AML-193 (cell line): ENCODE measurements at places on chromosomes 16 and 17.
A peak's percentile ranks its signal among the peaks of the same experiment; 100 is the strongest.

GRCh38 chr17:68753985-68754769 is 153.0 kb upstream of the FAM20A start:
- DNase-seq = no peak

- DNase-seq = no peak
Observed at GRCh38 chr17:81912441-81913309, 1.5 kb upstream of the PCYT2 start.

DNA sequence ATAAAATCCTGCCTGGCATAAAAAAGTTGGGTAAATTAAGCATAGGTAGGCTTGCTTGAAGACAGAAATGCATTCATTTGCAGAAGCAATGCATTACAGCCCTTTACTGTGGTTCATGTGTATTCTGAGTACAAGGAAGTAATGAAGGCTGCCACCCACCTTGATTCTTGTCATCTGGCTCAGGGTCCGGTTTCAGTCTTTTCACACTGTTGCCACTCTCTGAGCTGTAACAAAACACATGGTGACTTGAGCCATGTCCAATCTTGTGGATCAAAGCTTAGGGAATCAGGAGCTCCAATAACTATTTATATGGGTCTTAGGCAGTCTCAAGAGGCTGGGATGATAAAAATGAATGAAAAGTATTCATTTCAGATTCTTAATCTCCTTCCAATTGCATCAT is 22.0 kb downstream of the PSME3IP1 start:
- DNase-seq = no peak

GRCh38 chr17:82668631-82669099 is 20.4 kb upstream of the WDR45B start:
- peak; percentile 61 for DNase-seq

GRCh38 chr17:34400301-34400931 is 37.4 kb upstream of the CCL1 start:
- no peak for DNase-seq

DNA sequence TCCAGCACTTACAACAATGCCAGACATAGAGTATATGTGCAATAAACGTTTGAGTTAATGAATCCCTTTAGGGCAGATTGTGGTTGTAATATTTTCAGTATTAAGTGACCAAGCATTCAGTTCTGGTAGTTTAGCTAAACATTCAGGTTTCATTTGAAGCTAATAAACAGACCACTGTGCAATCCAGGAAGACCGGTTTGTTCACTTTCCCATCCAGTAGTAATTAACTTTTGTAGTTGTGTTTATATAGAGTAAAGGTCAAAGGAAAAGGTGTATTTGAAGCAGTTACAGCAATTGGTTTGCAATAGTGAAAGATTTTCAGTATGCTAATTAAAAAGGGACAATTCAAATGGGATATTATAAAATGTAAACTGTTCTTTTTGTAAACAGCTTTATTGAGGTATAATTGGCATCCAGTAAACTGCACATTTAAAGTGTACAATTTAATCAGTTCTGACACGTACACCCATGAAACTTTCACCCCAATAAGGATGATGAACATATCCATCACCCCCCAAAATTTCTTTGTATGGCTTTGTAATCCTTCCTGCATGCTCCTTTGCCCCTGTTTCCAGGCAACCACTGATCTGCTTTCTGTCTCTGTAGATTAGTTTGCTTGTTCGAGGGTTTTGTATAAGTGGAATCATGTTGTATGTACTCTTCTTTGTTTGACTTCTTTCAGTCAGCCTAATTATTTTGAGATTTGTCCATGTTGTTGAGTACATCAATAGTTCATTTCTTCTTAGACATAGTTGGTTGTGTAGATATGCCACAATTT is 26.3 kb downstream of the MRTFB start:
- no peak for DNase-seq

- no peak for DNase-seq
Observed at GRCh38 chr17:54813896-54814295, 86.8 kb upstream of the TOM1L1 start.

DNA sequence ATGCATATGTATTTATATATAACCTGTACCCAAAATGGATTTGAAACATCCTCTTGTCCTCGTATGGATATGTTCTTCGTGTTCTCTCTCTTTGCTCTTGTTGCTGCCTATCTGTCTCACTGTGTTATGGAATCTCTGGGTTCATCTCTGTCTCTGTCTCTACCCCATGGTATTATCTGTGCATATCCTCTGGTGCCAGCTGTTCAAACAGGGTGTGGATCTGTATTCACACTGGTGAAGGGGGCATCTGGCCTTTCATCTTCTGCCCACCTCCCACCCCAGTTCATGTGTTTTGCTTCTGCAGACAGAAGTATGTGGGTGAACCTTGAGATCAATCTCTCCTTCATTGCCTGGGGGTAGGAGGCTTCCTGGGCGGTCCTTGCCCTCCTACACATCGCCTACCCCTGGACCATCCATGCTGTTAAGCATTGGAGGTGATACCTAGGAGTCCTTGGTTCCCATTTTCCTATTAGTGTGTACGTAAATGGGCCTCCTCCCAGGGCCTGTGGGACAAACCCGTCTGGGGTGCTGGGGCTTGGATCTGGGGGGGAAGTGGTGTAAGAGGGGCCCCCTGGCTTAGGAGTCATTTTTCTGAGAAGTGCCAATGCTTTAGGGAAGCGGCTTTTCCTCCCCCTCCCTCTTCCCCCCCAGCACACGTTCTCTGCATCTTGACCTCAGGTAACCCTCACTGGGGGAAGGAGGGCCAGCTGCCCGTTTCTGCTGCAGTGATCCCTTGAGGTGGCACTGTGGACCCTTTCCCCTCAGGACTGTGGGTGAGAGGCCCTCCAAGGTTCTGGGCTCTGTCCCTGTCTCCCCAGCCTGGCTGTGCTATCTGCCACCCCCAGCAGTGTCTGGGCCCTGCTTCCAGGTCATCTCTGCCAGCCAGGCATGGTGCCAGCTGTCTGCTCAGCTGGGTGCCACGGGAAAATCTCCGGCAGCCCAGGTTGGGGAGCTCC is 21.1 kb downstream of the RARA start:
- DNase-seq = peak; percentile 86

DNA sequence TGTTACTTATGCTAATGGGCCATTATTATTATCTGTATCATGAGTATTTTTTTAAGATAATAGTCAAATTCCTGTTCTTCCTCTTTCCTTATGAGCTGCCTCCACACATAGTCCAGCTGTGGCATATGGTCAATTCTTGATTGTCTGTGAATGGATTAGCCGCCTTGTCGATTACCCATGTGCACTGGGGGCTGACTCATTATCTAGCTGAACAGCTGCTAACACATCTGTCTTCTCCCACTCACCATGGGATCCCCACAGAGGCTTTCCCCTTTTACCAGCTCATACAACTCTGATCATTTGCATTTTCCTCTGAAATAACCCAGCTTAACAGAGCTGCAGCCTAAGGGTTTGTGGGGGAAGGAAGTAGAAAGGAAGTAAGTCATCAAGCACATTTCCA is 915.0 kb downstream of the CDH11 start:
- DNase-seq = no peak

DNA sequence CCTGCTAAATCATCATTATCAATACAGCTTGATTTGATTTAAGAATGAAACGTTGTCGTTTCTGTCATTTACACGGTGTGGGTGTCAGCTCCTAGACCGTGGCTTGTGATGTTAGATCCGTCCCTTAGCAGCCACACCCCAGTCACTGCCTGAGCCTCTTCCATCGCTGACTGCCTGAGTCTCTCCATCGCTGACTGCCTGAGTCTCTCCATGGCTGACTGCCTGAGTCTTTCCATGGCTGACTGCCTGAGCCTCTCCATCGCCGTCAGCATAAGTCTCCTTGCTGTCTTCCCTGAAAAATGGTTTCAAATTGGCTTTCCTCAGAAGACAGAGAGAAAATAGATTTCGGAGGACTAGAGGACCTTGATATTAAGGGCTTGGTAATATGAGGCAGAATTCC is 53.8 kb upstream of the CMIP start:
- no peak for DNase-seq

- no peak for DNase-seq
Observed at GRCh38 chr17:1001640-1002411, 4.9 kb downstream of the TIMM22 start.

GRCh38 chr17:73278049-73278464 is 16.4 kb upstream of the CPSF4L start:
- DNase-seq = no peak

- no peak for DNase-seq
Observed at GRCh38 chr17:38912221-38912813, 13.1 kb upstream of the LASP1NB start.

- DNase-seq = no peak
Observed at GRCh38 chr16:81505011-81505661, 60.5 kb downstream of the CMIP start.

GRCh38 chr17:43405861-43406260 is 7.1 kb downstream of the ARL4D start:
- DNase-seq = no peak

DNA sequence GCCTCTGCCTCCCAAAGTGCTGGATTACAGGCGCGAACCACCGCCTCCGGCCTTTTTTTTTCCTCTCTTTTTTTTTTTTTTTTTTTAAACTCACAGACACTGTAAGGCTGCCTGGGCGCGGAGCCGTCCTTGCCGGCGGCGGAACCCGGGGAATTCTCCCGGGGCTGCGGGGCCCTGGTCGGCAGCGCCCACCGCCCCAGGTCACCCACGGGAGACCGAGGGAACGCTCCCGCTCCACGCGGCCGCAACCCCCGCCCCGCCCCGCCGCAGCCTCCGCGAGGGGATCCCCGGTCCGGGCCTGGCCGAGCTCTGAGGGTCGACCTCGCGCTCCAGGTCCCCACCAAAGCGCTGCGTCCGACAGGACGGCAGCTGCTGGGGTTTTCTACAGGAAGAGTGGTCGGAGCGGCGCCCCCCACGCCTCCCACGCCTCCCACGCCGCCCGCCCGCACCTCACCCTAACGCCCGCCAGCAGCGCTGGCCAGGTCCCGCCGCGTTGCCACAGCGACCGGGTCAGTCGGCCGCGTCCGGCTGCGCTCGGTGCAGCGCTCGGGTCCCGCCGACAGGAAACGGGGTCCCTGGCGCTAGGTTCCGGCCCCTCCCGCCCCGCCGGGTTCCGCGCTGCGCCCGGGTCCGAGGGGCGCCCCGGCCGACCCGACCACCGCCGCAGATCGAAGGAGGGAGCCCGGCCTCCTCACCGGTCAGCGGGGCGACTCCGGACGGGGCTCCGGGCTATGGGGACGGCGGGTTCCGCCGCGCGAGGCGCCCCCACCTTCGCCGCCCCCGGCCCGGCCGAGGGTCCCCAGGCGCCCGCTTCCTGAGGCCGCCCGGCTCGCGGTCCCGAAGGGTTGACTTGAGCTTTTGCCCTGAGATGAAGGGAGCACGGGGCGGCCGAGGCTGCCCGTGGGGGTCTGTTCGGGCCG is at the start of gene CCDC57:
TSS of gene CCDC57 (minus strand) at position 512 of the 920 bp plus-strand sequence. CDS start 10,898 bp downstream, outside the sequence.
- peak; percentile 64 for DNase-seq

- DNase-seq = no peak
Observed at GRCh38 chr16:83472776-83473501, 334.8 kb upstream of the HSBP1 start.

GRCh38 chr17:43556292-43556691 is 10.2 kb upstream of the ETV4 start:
- DNase-seq = peak; percentile 82

DNA sequence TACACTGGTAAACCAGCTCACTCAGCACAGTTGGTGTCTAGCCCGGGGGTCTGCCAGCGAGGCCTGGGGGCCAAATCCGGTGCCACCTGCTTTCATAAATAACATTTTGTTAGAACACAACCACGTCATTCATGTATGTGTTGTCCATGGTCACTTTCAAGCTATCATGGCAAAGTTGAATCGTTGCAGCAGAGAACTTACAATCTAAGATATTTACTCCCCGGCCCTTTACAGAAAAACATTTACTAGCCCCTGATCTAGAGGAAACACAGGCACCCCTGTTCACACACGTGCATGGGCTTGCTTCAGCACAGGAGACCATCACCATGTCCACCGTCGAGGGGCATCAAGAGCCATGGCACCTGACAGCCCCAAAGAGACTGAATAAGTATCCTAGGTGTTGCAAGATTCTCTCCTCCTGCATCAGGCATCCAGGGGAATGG is 111.4 kb upstream of the DNAH9 start:
- no peak for DNase-seq

GRCh38 chr16:15489016-15489415 is 54.6 kb downstream of the BMERB1 start:
- no peak for DNase-seq

- no peak for DNase-seq
Observed at GRCh38 chr16:11134722-11135463, 121.1 kb downstream of the SOCS1 start.

GRCh38 chr16:8591451-8591850 is 1.1 kb upstream of the TMEM114 start:
- no peak for DNase-seq

DNA sequence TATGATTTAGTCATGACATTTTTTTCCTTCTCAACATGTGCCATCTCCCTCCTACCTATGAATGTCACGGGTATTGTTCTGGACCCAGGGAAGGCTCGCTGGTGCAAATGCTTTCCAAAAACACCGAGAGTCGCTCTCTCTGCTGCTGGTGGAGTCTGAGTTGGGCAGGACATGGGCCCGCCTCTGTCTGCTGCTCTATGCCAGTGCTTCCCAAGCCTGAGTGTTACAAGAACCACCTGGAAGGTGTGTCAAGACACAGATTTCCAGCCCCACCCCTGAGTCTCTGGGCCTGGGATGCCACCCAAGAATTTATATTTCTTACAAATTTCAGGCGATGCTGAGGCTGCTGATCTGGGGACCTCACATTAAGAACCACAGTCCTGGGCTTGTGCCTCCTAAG is 9.1 kb downstream of the JPH3 start:
- DNase-seq = no peak

DNA sequence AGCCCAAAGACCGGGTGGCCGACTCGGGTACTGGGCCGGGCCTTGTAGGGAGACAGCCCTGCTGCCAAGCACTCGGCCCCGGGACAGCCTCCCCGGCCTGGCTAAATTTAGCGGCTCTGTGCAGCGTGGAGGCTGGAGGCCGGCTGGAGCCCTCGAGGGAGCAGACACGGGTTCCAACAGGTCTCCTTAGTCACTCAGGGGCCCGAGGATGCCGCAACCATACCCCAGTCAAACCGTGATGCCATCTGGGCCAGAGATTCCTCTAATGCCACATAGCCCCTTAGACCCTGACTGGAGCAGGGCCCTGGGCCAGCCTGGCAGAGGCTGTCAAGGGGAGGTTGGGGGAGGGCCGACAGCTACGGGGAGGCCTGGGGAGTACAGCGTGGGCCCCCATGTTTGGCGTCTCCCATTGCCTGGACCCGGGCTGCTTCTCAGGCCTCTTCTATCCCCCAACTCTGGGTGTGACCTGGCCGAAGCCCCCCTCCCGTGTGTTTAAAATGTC is 2.9 kb upstream of the P2RX1 start:
- no peak for DNase-seq

GRCh38 chr16:81497690-81498089 is 53.1 kb downstream of the CMIP start:
- no peak for DNase-seq

GRCh38 chr17:76354317-76354729 is 607 bp upstream of the PRPSAP1 start:
- no peak for DNase-seq

DNA sequence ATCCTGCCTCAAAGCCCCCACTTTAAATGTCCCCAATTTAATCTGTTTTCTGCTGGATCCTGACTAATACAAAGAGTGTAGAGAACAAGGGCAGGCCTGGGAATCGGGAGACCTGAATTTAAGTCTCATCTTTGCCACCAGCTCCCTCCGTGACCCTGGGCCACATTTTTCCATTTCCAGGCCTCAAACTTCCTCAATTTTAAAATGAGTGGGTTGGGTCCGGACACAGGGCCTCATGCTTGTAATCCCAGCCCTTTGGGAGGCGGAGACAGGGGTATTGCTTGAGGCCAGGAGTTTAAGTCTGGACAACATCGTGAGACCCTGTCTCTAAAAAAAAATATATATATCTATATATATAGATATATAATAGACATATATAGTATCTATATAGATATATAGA is 61.4 kb downstream of the SRL start:
- DNase-seq = no peak
